ENCODE measurements at places on chromosomes 5 and 9. TPM values are rescaled to one million over a fixed set of nuclear protein-coding genes. Genes with fewer than 3 reads are reported as not detected.

GRCh38 chr5:42495914-42496313, 72.7 kb downstream of the GHR start:
- DNase-seq = no peak

GRCh38 chr9:14932641-14933040, 22.4 kb upstream of the FREM1 start:
- no peak for DNase-seq

GRCh38 chr5:142977363-142978051, 207.3 kb downstream of the ARHGAP26 start:
- no peak for DNase-seq

GRCh38 chr5:171311322-171312077, 2.5 kb downstream of the TLX3 start:
- no peak for DNase-seq

DNA sequence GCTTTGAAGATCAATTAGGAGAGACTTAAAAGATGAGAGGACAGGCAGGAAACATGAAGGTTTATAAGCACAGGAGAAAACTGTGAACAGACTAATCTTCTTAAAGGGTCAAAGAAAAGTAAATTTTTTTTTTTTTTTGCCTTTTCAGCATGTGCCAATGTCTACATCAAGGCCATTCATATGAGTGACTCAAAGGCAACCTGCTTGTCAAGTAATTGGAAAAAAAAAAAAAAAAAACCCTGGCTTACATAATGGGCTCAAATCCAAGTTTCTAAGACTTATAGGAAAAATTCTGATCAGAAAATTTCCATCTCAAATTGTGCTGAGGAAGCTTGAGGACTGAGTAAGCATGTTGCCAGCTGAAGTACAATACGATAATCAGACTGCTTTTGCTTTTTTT, 15.9 kb downstream of the PPP2R2B start:
- DNase-seq = no peak

- no peak for DNase-seq
Measured at GRCh38 chr9:37150415-37150814, 30.0 kb downstream of the ZCCHC7 start.

- no peak for DNase-seq
Measured at GRCh38 chr5:6212244-6212643, 166.1 kb downstream of the MED10 start.

DNA sequence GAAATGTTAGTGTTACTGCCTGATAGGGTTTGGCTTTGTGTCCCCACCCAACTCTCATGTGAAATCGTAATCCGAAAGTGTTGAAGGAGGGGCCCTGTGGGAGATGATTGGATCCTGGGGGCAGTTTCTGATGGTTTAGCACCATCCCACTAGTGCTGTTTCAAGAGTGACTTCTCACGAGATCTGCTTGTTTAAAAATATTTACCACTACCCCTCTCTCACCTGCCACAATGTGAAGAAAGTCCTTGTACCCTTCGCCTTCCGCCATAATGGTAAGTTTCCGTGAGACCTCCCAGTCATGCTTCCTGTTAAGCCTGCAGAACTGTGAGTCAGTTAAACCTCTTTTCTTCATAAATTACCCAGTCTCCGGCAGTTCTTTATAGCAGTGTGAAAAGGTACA, 2.6 kb upstream of the RFX3 start:
- no peak for DNase-seq

DNA sequence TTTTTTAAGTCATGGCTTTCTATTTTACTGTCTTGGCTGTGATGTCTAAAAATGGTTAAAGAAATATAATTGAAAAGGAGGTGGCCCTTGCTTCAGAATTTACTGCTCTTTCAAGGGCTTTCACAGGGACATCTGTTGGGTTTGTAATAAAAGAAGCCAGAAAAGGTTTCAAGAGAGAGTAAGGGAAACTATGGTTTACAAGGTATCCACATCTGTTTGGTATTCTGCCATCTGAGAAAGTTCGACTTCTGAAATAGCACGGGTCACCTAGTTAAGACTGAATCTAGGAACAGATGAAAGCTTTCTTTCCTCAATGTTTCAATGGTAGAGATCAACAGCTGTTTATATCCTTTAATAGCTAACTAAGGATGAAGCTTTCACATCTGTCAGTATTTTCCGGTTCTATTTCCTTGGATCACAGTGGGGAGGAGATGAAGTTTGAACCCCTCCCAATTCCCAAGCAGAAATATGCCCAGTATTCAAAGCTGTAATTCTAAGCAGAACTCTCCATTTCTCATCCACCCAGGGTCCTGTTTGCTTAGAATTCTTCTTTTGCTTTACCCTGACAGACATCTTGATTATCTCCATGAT, 72.8 kb upstream of the IFNK start:
- DNase-seq = no peak

DNA sequence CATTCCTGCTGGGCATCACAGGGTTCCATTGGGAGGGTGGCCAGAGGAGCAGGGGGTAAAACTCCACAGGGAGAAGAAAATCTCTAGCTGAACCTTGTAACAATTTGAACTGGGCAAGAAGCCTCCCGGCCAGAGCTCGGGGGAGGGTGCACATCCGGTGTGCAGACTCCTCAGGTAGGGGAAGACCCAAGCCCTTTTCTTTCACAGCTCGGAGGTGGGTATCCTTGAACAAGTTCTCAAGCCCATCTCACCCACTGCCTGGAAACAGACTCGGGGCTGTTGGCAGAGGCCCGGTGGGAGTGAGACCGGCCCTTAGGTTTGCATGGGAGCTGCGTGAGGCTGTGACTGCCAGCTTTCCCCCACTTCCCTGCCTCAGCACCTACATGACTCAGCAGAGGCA, 111.5 kb upstream of the IL7R start:
- DNase-seq = no peak

DNA sequence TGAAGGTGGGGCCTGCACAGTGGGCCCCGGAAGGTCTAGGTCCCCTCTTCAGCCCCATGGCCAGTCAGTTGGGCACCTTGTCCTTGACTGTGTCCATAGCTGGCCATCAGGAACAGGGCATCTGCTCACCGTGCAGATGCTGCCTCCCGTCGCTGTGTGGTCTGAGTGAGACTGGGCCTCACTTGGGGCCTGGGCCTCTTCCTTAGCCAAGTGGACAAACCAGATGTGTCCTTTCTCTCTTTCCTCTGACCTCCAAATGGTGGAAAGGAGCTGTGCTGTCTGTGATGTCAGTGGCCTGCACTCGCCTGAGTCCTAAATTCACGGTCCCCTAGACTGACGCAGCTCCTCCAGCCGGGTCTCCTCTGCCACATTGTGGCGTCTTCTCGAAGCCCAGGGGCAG, 114.5 kb downstream of the COL5A1 start:
- no peak for DNase-seq

- no peak for DNase-seq
Measured at GRCh38 chr9:91073049-91073810, 271.6 kb downstream of the SYK start.

- DNase-seq = no peak
Measured at GRCh38 chr5:178542455-178542854, 47.7 kb downstream of the COL23A1 start.

DNA sequence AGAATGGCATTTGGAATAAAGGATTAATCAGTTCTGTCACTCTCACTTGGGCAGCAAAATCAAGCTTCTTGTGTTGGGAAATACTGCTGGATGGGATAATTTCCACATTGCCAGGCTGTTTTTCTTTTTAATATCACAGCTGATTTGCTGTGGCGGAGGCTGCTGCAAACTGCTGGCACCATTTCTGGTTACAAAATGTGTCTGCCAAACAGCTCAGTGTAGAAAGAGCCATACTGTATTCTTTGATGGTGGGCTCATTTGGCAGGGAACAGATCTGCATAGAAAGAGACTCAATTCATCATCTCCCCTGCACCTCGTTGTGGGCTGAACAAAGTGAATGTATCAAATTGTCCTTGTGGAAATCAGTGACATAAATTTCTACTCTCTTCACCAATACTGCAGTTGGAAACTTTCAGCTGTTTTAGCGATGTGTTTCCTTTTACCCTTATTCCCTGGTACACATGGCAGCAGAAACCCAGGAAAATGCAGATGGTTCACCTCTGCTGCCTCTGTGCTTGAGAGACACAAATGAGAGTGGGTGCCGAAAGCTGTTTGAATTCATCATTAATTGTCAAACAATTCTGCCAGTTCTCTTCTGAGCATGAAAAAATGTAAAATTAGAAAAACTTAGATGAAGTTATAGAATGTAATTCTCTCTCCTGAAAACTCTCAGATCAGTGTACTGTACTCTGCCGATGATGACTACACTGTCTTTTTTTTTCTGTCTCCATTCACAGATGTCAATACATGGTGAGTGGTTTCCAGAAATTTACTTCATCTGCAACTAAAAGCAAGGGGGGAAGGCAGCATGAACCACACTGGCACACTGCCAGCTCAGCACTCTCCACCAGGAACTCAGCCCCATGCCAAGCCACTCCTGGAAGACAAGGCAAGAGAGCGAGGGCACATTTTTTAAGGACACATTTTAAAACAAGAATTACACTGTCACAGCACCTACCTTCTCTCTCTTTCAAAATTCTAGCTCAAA, 75.0 kb downstream of the HMHB1 start:
- peak; percentile 69 for DNase-seq

GRCh38 chr5:140542972-140543371, 4.5 kb upstream of the EIF4EBP3 start:
- DNase-seq = no peak

DNA sequence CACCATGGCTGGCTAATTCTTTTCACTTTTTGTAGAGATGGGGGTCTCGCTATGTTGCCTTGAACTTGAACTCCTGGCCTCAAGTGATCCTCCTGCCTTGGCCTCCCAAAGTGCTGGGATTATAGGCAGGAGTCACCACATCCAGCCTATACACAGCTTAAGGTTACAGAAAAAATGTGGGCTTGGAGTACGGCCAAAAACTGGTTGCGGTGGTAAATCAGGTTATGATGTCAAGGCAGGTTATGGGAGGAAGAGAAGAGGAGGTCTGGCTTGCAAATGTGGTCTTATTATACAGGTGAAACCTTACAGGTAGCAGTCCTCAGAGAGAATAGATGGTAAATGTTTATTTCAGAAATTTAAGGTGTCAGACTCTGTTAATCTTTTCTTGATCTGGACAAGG, 30.7 kb upstream of the SYK start:
- DNase-seq = no peak

- DNase-seq = peak; percentile 90
Measured at GRCh38 chr5:173573126-173573960, 43.1 kb downstream of the BOD1 start.

GRCh38 chr5:17269201-17269600, 51.8 kb downstream of the BASP1 start:
- DNase-seq = no peak

DNA sequence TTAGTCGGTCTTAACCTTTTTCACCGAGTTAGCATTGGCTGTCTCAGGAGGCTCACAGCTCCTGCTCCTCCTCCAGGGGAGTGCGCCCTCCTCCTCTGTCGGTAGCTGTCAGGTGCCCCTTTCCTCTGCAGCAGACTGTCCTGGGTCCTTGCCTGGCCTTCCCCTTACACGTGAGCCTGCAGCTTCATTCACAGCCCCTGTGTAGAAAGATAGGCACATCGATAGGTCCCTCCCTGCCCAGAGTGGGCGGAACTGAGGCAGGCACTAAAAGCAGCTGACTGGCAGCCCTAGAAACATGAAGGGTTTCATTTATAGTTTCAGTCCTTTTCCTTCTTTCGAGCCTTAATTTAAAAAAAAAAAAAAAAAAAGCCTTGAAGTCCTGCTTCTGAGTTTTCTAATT, 17.2 kb downstream of the TENT4A start:
- DNase-seq = no peak

- no peak for DNase-seq
Measured at GRCh38 chr5:74424162-74424868, 216.2 kb downstream of the ENC1 start.

DNA sequence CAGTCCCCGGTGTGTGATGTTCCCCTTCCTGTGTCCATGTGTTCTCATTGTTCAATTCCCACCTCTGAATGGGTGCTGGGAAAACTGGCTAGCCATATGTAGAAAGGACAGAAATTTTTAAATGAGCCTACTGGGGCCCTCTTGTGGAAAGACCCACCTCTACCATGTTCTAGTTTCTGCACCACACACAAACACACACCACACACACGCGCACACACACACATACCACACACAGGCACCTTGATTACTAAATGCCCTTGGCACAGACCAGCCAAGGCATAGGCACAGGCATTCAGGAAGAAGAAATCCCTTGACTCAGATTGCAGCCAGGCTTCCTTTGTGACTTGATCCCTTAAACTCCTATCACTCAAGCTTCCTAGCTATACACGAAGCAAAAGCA, 60.5 kb downstream of the SIL1 start:
- no peak for DNase-seq

DNA sequence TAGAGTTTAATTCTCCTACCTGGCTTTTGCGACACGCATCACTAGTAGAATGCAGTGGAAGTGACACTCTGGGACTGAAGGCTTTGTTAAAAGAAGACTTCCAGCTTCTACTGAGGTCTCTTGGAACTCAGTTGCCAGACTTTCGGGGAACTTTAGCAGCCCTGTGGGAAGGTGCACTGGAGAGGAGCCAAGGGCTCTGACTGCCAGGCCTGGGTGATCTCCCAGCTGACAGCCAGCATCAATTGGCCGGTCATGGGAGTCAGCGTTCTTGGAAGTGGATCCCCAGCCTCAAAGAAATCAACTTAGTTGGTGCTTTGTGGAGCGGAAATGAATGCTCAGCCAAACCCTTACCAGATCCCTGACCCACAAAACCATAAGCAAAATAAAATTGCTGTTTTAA, 87.1 kb downstream of the OSTF1 start:
- no peak for DNase-seq

DNA sequence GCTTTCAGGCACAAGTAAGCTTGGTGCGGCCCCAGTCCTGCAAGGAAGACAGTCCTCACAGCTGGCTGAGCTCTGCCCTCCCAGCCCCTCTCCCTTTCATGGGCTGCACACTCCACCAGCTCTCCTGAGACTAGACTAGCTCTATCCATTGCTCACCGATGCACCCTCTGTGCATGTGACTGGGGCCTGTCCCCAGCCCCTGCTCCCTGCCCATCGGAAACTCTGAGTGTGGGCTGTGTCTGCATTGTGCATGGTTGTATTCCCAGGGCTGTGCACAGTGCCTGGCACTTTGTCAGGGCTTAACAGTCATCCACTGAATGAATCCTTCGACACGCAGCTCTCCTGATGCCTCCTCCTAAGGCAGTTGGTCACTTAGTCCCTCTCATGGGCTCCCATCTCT, 92.2 kb downstream of the PPARGC1B start:
- no peak for DNase-seq

- no peak for DNase-seq
Measured at GRCh38 chr5:54571462-54571861, 53.9 kb downstream of the SNX18 start.

Gene RNF208
- total RNA-seq = 10.6 TPM

Gene SPINK7
- total RNA-seq = not detected

Gene LCN1
- not detected for total RNA-seq

Gene CEP78
- total RNA-seq = 19.8 TPM

Gene PCDHB5
- total RNA-seq = 4.4 TPM

Gene IL9
- total RNA-seq = not detected

Gene DPP7
- total RNA-seq = 127 TPM

Gene SLC28A3
- total RNA-seq = 0.27 TPM

Gene DOK3
- total RNA-seq = 16.2 TPM

Gene SLC27A6
- 57.2 TPM for total RNA-seq

Gene CARTPT
- total RNA-seq = not detected

Gene INSL4
- not detected for total RNA-seq

Gene TMEM252
- not detected for total RNA-seq

Gene MCC
- total RNA-seq = 41.9 TPM

Gene ORM2
- not detected for total RNA-seq

Gene CLIC3
- total RNA-seq = 11.3 TPM

Gene SLC6A3
- total RNA-seq = not detected

Gene BARX1
- not detected for total RNA-seq

Gene MUSK
- total RNA-seq = 0.62 TPM

Gene MEIKIN
- not detected for total RNA-seq

Gene FRRS1L
- 12.8 TPM for total RNA-seq

Gene GLT6D1
- not detected for total RNA-seq

Measured in sciatic nerve (tissue), 2 donors.